T follicular helper cell (primary cell): ENCODE measurements at places on chromosomes 7 and 10.

- no peak for DNase-seq
These were observed 143.0 kb downstream of the ARHGAP22 start for GRCh38 chr10:48461623-48462481.

DNA sequence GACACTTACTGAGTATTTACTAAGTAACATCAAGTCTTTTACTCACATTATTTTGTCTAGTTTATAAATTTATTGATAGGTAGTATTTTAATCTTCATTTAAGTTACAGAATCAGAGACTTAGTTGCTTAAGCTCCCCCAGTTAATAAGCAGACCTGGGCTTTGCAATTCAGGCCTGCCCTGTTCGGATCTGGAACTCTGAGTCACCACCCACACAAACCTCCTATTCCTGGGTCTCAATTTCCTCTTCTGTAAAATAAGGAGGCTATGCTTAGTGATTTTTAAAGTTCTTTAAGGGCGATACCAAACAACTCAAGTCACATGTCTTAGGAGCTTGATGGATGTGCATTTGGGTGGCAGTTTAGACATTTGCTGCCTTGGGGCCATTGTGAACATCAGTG lies 3.5 kb upstream of the MGAM start:
- DNase-seq = no peak

GRCh38 chr10:78964952-78965633 lies 103.7 kb upstream of the ZMIZ1 start:
- no peak for DNase-seq

GRCh38 chr7:25583621-25584020 lies 355.3 kb upstream of the NPVF start:
- DNase-seq = no peak

GRCh38 chr7:100854146-100854895 lies 1.8 kb downstream of the SLC12A9 start:
- DNase-seq = no peak

- DNase-seq = no peak
These were observed 64.5 kb downstream of the CHST15 start for GRCh38 chr10:124028700-124029480.

GRCh38 chr7:22481726-22482125 lies 18.3 kb downstream of the STEAP1B start:
- no peak for DNase-seq

GRCh38 chr10:114876169-114876568 lies 54.6 kb downstream of the FHIP2A start:
- no peak for DNase-seq

- DNase-seq = no peak
These were observed 56.0 kb downstream of the UBE2H start for GRCh38 chr7:129896568-129897382.

DNA sequence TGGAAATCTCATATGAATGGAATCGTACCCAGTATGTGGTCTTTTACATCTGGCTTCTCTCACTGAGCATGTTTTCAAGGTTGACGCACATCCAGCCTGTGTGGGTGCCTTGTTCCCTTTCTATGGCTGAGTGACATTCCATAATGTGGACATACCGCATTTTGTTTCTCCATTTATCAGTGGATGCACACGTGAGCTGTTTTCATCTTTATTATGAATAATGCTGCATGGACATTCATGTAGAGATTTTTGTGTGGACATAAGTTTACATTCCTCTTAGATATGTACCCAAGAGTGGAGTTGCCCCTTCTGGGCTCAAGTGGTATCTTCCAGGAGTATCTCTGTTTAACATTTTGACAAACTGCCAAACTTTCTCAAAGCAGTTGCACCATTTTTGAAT lies 1.3 kb upstream of the SCART1 start:
- no peak for DNase-seq

DNA sequence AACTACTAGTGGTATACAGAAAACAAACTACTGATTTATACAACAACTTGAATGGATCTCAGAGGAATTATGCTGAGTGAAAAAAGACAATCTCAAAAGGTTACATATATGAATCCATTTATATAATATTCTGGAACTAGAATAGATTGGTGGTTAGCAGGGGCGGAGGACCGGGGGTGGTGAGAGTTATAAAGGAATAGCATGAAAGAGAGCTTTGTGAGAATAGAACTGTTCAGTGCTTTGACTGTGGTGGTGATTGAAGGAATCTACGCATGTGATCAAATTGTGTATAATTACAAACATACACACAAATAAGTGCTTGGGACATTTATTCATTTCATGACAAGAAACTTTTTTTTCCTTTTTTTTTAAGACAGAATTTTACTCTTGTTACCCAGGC lies 19.6 kb downstream of the RAB19 start:
- DNase-seq = no peak

- DNase-seq = no peak
These were observed 49.1 kb upstream of the C1QL3 start for GRCh38 chr10:16570731-16571130.

DNA sequence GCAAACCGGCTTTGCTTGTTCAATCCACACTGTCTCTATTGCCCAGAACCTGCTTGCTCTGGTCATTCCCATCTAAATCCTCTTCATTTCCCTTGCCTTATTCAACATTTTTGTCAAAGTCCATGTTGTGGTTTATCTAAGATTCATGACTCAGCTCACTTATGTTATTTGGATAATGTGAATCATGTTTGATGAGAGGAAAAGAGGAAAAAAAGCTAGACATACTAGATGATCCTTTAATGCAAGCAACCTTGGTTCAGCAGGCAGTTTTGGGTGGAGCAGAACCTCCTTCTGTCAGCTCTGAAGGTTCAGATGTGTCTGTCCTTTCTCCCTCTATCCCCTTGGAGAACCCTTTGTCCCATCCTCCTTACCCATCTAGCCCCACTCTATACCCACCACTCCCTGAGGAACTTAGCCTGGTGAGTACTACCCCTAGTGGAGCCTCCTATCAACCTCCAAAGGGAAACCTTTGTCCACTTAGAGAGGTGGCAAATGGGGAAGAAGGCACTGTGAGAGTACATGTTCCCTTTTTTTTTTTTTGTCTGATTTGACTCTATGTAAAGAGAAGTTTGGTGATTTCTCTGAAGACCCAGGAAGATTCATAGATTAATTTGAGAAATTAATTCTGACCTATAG lies 2.1 kb upstream of the SAMD9L start:
- no peak for DNase-seq
